ENCODE measurements at places on chromosomes 4 and X.

GRCh38 chr4:88033309-88033708, 25.9 kb downstream of the PKD2 start:
- DNase-seq: no peak

- DNase-seq: no peak
Observed at GRCh38 chr4:109729117-109729717, 653 bp downstream of the PLA2G12A start.

DNA sequence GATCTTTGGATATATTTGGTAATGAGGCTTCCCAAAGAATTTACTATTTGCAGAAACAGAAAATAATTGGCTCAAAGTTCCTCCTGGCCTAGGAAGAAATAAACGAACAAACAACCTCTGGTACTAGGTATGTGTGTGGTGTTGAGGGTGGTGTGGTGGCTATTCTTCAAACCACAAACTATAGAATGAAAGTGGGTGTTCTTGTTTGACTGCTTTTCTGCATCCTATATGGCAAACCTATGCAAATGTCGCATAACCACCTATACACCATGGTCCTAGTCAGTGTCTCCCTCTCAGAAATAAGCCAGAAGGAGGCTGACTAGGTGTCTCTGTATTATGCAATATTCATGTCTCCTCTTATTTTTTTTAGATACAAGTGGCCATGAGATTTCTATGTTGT, 106.6 kb upstream of the PCDH18 start:
- no peak for DNase-seq

DNA sequence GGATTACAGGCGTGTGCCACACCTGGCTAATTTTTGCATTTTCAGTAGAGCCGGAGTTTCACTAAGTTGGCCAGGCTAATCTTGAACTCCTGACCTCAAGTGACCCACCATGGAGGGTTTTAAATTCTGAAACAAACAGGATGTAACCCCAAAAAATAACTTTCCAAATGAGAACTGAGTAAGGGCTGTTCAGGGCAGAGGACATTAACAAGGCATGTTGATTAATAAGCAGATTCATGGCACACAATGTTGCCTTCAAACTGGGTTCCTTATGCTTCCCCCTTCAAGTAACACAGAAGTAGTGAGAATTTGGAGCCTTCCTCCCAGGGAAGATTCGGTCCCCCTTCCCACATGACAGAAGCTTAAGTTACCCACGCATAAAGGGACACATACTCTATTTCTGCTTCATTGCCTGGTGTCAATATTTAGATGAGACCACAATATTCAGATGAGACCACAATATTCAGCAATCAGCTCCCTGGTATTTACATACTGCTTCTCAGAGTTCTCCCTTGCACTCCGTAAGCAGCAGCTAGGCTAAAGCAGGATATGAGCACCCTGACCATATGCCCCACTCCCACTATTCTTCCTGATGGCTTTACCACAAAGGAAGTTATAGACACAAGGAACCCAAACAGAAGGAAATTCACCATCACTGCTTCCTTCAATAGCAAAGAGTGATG, 21.4 kb downstream of the GRSF1 start:
- DNase-seq: no peak

DNA sequence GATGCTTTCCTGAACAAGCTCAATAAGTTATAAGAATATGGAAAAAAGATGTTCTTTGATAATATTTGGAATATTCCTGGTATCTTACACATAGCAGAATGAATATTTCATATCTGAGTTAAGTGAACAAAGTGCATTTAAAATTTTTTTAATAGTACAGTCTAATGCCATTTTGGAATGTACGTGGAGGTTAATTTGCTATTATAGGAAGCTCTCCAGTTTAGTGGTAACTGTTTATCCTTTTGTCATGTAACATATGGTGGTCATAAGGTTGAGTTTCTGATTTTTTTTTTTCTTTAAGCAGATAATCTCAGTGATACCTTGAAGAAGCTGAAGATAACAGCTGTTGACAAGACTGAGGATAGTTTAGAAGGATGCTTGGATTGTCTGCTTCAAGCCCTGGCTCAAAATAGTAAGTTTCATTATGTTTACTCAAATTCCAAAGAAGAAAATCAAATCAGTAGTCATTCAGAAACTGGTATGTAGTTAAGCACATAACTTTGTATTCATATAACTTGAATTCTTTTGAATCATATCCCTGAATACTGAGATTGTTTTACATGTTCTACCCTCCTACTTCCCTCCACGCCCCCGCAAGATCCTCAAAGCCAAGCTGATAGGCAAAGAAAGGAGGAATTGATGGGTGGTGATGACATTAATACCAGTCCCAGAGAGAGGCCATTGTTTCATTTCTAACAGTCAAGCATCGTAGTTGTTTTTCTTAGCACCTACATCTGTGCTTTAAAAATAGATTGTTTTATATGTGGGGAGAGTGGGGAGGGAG, 32.1 kb downstream of the RAP1GDS1 start:
- DNase-seq: no peak

GRCh38 chrX:28718450-28718849, 131.2 kb downstream of the IL1RAPL1 start:
- DNase-seq: no peak
